ENCODE measurements at places on chromosomes 1 and 21.

- DNase-seq = peak; percentile 55
Measured at GRCh38 chr1:114756009-114756892, 1.5 kb downstream of the CSDE1 start.

GRCh38 chr1:1665815-1666251, 7.0 kb upstream of the CDK11B start:
- peak; percentile 22 for DNase-seq

GRCh38 chr1:9907441-9907840, 2.6 kb downstream of the CTNNBIP1 start:
- no peak for DNase-seq

- no peak for DNase-seq
Measured at GRCh38 chr1:240284656-240285414, 193.2 kb downstream of the FMN2 start.

GRCh38 chr1:224683936-224684335, 67.8 kb downstream of the CNIH3 start:
- no peak for DNase-seq

GRCh38 chr21:45536301-45537081, 5.7 kb downstream of the SLC19A1 start:
- DNase-seq = no peak

- DNase-seq = no peak
Measured at GRCh38 chr1:1356796-1357401, 1.5 kb downstream of the MXRA8 start.

DNA sequence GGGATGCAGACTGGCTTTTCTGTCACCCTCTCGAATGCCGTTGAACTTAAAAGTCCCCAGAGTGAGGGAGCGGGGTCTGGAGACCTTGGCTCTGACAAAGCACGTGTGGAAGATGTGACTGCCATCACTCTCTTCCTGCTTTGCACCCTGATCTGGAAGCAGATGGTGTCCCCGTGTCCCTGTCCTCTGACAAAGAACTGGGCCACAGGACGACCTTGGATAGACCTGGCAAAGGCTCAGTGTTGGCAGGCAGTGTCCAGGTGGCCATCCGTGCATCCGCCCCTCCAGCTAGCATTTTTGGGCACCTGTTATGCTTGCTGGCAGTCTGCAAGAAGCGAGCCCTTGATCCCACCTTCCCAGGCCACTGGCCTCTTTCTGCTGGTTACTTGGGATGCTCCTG, 27.4 kb downstream of the ARHGEF10L start:
- DNase-seq = no peak

DNA sequence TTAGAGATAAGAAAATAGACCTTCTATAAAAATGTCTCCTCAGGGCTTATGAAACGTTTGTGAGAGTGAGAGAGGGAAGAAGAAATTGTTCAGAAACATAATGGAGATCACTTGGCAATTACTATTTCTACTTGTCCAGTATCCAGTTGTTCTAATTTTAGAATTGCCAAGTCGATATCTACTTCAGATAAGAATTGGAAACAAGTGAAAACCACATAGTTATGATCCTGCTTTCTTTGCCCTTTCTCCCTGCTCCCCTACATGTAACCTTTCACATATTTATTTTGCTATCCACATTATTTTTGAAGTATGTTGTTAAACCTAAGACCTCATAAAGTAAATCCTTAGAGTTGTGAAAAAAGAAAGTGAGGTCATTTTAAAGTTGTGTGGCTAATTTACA, 1154.7 kb upstream of the ADGRL2 start:
- DNase-seq = no peak

DNA sequence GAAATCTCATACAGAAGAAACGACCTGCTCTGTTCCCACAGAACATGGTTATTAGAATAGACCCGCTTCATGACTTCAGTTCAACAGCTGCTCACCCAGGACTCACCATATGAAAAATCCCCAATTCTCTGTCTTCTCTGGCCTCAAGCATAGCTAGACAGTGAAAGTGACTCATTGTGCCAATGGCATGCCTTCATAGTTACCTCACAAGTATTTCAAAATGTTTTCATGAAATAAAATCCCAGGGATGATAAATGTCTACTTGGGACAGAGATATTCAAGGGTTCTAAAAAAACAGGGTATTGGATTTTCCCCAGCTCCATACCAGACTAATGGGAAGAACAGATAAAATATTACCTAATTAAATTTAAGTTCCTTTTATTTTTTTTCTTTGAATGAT, 82.3 kb downstream of the NOTCH2 start:
- DNase-seq = peak; percentile 97

- no peak for DNase-seq
Measured at GRCh38 chr21:29800056-29800455, 139.7 kb downstream of the GRIK1 start.

DNA sequence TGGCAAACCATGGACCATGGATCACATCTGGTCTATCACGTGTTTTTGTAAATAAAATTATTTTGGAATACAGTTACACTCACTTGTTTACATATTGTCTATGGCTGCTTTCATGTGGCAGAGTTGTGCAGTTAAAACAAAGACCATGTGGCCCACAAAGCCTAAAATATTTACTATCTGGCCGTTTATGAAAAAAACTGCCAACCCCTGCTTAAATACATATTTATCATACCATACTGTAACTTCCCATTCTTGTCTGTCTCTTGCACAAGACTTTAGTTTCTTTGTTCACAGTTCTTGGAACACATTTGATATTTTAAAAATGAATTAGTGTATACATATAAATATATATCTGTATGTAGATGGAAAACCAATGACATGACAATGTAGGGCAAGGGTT, 141.5 kb downstream of the PAPPA2 start:
- DNase-seq = no peak

GRCh38 chr1:32636914-32637645, 13.3 kb downstream of the ZBTB8OS start:
- peak; percentile 67 for DNase-seq

GRCh38 chr1:98702976-98703375, 41.5 kb downstream of the SNX7 start:
- DNase-seq = no peak

GRCh38 chr1:170075186-170075585, 691 bp upstream of the KIFAP3 start:
- no peak for DNase-seq

DNA sequence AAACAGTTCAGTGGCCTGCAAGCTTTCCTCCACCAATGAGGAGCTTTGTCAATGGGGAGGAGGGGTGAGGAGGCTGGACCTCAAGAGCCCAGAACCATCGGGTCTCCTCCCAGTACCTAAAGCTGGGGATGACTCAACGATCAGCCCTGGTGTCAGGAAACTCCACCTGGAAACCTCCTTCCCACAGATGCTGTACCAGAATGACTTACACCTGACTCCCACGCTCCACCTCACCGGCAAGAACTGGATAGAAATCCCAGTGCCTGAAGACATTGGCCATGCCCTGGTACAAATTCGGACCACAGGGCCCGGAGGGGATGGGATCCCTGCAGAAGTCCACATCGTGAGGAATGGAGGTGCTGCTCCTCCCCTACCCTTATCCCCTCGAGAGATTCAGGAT, 11.4 kb downstream of the TMEM81 start:
- DNase-seq = no peak

GRCh38 chr1:8203056-8203455, 114.9 kb upstream of the SLC45A1 start:
- no peak for DNase-seq

DNA sequence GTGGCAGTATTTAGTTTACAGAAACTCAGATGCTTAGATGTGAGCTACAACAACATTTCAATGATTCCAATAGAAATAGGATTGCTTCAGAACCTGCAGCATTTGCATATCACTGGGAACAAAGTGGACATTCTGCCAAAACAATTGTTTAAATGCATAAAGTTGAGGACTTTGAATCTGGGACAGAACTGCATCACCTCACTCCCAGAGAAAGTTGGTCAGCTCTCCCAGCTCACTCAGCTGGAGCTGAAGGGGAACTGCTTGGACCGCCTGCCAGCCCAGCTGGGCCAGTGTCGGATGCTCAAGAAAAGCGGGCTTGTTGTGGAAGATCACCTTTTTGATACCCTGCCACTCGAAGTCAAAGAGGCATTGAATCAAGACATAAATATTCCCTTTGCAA, 59.7 kb upstream of the ZNF326 start:
- no peak for DNase-seq

DNA sequence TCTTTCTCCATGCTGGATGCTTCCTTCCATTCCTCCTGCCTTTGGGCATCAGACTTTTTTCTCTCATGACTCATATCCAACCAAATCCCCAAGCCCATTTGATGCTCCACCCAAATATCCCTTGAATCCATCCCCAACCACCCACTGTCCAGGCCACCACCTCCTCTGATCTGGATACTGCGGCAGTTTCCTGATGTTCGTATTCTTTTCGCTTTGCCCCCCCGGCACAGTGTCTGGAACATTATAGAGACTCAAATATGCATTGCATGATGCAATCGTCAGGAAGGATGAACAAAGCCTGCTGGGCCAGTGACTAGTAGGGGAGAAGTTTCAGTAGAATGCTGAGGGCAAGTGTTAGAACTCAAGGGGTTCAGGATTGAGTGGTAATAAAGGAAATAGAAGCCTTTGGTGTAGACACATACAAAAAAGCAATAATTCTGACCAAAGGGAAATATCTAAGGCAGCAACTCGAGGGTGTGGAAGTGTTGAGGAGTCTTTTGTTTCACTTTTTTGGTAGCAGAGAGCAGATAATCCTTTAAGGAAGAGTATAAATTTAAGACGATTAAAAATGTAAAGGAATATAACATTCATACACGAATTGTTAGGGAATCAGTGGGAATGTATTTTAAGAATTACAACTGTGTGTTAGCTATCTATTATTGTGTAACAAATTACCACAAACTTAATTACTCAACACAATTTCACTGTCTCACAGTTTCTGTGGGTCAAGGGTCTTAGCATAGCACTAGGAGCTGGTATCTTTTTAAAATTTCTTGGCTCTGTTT, 7.5 kb downstream of the S100A11 start:
- DNase-seq = peak; percentile 78

- DNase-seq = peak; percentile 5
Measured at GRCh38 chr21:46297338-46298271, 11.5 kb downstream of the YBEY start.

GRCh38 chr1:207948536-207949250, 37.8 kb upstream of the CD34 start:
- DNase-seq = no peak

GRCh38 chr1:193368302-193368701, 181.9 kb upstream of the B3GALT2 start:
- peak; percentile 49 for DNase-seq

- no peak for DNase-seq
Measured at GRCh38 chr1:58353168-58353567, 193.4 kb downstream of the OMA1 start.

- no peak for DNase-seq
Measured at GRCh38 chr21:31383770-31384169, 39.7 kb upstream of the TIAM1 start.

- no peak for DNase-seq
Measured at GRCh38 chr1:94675373-94675772, 133.8 kb upstream of the F3 start.

DNA sequence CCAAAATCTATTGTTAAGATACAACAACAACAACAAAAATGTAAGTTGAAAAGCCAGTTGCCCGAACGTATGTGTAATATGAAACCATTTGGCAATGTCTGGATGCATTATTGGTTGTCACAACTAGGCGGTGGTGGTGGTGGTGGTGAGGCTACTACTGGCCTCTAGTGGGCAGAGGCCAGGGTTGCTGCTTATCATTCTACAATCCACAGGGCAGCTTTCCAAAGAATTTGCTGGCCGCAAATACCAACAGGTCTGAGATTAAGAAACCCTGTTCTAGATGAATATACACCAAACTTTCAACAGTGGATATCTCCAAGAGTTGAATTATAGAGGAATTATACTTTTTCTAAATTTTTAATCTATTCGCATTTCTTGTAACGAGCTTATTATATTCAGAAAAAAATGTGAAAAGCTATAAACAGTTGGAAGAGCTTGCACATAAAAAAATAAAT, 26.8 kb upstream of the ZNF697 start:
- DNase-seq = no peak

DNA sequence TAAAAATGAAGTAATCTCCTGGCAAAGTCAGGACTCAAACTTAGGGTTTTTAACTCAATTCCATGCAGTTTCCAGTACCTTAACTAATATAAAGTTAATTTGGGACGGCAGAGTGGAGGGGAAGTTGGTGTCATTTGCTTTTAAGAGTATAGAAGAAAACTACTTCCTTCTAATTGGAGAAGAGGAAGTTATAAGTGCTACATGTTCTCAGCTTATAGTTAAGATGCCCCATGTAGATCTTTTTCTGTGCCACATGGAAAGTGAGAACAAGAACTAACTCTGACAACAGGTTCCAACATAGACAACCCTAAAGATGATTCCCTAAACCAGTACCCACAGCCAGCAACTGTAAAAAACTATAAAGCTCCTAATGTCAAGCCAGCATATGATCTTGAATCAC, 11.5 kb downstream of the RRAGC start:
- peak; percentile 67 for DNase-seq

DNA sequence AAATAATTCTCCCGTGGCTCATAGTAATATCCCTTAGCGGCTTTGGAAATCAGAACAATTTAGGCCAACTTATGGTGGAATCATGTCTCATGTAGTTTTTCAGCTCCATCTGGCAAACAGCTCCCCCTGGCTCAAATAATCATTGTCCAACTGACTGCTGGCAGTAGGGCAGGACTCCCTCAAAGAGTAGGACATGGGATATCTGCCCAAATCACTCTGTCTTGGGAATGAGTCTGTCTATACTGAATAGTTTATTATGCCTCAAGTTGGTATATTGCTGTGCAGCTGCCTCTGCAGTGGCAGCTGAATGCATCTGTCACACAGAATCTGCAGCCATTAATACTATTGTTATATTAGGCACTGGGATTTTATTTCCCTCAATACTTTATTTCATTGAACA, 255.7 kb downstream of the COL11A1 start:
- DNase-seq = no peak

GRCh38 chr1:7386226-7387052, 384.7 kb upstream of the VAMP3 start:
- no peak for DNase-seq

DNA sequence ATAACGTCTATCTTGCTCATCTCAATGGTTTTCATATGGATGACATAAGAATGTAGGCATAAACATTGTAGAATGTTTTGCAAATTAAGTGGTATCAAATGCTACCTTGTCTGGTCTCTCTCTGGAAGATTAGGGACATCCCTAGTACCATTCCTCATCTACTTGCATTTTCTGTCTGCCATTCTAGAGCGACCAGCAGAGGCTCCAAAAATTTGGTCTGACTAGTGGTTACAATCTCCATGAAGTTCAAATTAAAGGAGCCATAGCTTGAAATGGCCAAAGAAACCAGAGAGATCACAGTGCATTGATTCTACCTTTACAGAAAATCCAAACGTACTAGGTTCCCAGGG, 1.1 kb downstream of the CD84 start:
- peak; percentile 51 for DNase-seq

DNA sequence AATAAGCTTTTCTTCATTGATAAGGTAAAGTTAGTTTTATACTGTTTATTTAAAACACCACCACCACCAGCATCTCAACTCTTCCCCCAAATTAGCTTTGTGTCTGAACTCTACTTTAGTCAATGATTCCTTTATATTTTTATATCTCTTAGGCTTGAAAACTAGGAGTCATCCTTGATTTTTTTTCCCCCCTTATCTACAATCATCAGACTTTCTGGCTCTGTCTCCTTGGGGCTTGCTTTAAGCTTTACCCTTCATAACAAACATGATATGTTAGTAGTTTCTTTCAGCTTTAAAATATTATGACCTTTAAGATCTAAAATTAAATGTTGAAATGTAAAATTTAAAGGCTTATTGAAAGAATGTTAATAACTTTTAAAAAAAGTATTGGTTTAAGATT, 28.3 kb downstream of the HS2ST1 start:
- DNase-seq = no peak

- no peak for DNase-seq
Measured at GRCh38 chr1:221937155-221937953, 195.5 kb upstream of the DUSP10 start.

Data from inflammatory macrophage treated with lipopolysaccharide for 4 hours (primary cell).